Activated T-cell treated with anti-CD3 and anti-CD28 coated beads for 1 hour (primary cell): ENCODE measurements at places on chromosomes 4 and X.

DNA sequence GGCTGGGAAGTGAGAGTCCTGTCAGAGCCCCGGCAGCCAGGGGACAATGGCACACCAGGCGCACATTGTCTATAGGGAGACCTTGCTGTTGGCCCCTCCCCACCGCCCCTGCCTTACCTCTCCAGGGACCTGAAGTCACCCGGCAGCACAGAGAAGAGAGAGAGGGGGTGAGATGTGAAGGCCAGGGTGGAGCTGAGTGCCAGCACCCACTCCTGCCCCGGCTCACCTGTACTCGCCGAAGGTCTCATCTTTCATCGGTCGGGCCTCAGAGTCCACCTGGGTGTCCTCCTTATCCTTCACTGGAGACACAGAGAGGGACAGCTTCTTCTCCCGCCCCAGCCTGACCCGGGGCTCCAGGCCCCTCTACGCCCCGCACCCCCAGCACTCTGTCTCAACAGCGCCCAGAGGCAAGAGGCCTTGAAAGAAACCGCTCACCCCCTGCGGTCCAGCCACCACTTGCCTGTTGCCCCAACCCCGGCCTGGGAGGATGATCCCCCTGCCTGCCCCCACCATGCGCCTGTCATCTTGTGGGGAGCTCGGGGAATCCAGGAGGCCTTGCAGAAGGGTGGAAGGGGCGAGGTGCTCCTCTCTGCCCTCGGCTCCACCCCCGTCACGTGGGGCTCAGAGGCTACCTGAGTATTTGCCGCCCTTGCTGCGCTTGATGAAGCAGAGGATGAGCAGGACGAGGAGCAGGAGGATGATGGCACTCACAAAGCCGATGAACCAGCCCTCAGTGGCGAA, 22.6 kb downstream of the L1CAM start:
- no peak for DNase-seq

- no peak for DNase-seq
Measured at GRCh38 chrX:148763896-148764295, 263.5 kb downstream of the AFF2 start.

GRCh38 chr4:10106421-10107039, 10.1 kb downstream of the WDR1 start:
- peak; percentile 52 for DNase-seq

GRCh38 chrX:91389026-91389425, 45.6 kb upstream of the PABPC5 start:
- DNase-seq: no peak

- DNase-seq: no peak
Measured at GRCh38 chr4:22695917-22696316, 3.2 kb downstream of the GBA3 start.

- no peak for DNase-seq
Measured at GRCh38 chrX:85303544-85303943, 59.8 kb downstream of the ZNF711 start.
